Kidney tubule cell (primary cell): ENCODE measurements at places on chromosomes 12 and 14.

DNA sequence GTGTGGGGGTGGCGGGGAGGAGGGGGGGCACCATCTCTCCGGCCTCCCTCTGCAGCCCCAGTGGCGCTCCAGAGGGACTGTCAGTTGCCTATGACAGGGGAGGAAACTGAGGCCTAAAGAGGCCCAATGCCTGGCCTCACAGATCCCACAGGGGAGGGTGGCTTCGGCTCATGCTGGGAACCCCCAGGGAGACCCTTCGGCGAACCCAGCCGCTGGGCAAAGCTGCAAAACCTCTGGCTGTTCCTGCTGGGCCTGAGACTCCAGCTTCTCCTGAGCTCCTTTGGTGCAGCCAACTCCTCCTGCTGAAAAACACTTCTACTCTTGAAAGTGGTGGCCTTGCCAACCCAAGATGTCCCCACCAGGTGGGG is 170.1 kb upstream of the RTL1 start:
- no peak for DNase-seq

- DNase-seq: no peak
These were observed 166.9 kb upstream of the DCN start for GRCh38 chr12:91349476-91349875.

- DNase-seq: no peak
These were observed 6.5 kb downstream of the GLRX5 start for GRCh38 chr14:95541346-95541745.

- DNase-seq: no peak
These were observed 14.2 kb upstream of the PPP1R1A start for GRCh38 chr12:54602661-54603060.

GRCh38 chr12:20132818-20133217 is 235.5 kb upstream of the PDE3A start:
- DNase-seq: no peak

DNA sequence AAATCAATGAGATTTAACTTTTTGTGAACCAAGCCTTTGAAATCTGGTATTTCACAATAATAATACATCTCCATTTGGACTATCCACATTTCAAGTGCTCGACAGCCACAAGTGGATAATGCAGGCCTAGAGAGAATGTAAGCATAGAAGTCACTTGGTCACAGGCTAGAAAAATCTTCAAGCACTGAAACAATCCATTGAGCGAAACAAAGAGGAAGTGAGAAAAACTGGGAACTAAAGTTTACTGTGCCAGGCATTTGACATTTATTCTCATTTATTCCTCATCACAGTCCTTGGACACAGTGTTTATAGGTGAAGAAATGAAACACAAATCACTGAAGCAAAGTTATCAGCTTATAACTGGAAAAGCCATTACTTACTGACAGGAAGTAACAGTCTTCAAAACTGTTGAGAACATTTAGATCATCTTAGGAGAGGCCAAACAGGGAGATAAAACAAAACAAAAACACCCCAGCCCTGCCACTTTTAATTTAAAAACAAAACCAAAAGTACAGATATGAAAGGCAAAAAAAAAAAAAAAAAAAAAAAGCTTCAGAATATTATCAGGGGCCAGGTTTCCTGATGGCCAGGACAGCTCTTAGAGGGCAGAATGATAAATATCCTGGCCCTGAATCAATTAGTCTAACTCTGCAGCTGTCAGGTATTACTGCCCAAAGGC is 29.2 kb downstream of the GNS start:
- no peak for DNase-seq

DNA sequence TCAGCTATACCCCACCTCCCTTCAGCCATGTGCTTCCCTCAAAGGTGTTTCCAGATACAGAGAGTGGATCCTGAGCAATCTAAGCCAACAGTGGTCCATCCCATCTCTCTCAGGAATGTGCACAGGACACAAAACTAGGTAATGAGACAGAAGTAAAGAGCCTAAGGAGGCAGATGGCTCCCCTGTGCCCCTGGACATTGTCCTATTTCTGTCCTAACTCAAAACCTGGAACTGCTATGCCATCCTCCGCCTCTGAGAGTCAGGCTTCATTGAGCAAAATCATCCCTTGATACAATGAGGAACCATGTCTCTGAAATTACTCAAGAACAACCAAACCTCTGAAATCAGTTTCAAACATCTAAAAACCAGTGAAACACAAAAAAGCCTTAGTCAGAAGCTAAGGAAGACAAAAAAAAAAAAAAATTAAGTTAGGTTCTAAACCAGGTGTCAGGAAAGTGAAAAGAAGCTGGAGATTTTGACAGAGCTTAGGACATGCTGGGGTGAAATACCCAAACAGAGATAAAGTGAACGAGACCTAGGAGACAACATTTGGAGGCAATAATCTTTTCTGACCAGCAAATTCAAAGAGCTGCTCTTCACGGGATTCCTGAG is 200.3 kb upstream of the PLEKHG7 start:
- peak; percentile 54 for DNase-seq

DNA sequence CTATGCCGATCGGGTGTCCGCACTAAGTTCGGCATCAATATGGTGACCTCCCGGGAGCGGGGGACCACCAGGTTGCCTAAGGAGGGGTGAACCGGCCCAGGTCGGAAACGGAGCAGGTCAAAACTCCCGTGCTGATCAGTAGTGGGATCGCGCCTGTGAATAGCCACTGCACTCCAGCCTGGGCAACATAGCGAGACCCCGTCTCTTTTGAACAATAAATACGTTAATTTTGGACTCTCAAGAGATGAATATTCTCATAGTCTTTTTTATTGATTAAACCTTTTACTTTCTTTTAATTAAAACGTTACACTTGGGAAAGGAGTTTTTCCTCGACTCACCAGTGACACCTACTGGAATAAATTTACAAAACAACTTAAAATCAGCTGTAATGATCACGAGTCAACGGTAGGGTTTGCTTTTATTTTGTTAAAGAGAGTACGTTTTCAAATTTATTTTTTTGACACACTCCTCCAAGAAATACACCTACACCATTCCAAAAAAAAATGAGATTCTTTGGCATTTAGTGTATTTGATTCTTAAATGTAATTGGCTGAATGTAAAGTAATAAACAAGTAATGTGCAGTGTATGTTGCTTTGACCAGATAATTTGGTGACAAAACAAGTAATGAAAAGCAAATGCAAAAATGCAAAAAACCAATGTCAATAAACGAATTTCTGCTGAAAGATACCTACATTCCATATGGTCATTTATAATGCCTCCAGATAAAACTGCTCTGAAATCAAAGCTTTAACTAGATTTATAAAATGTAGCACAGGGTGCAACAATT is 687 bp upstream of the RPS29 start:
- peak; percentile 88 for DNase-seq

- no peak for DNase-seq
These were observed 23.4 kb downstream of the HNRNPC start for GRCh38 chr14:21245813-21246212.

DNA sequence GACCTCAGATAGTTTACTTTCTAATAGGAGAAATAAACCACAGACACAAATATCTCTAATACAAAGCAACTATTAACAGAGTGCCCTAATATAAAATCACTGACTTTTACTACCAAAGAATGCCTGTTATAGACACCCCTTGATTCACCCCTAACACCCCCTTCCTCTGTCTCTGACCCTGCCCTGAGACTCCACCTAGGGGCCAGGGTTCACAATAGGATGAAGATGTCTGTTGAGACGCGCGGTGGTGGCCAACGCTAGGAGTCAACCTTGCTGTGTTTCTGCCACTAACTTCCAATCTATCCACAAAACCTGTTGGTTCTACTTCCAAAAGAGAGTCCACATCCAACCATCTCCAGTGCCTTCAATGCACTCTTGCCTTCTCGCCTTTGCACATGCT is 10.9 kb upstream of the TC2N start:
- DNase-seq: no peak

DNA sequence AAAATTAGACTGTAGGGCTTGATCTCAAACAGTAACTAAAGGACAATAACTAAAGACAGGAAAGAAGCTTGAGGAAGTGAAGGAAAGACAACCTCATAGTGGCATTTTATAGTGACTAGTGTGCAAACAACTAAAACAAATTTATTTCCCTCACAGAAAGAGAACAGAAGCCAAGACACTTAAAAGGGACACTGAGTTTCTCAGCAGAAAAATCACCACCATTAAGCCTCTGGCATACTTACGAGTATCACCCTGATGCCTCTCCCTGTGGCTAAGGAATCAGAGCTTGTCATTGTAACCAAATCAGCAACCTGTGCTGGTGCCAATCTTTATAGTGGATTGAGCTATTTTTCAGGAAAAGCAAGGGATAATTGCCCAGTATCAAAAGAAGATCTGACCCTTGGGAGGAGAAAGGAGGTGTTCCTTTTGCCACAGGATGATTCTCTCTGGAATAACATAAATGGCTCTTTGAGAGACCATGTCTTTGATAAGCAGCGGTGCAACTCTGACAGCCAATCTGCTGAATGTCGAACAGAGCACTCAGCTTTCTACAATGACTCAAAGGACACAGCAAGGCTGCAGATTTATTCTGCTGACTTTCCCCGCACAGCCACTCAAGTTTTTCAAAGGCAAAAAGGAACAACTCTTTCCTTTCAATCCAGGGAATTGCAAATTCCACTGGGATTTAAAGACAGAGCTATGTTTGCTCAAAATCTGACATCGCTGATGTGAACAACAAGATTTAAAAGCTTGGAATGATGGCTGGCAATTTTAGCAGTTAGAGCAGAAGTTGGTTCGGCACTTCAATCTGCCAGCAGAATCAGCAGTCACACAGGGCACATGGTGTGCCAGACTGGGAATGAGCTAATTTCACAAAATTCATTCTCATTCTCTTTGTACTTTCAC is 34.6 kb downstream of the ATF7 start:
- no peak for DNase-seq

- peak; percentile 59 for DNase-seq
These were observed 1072.8 kb upstream of the TMEM132C start for GRCh38 chr12:127194176-127194575.

GRCh38 chr12:104957719-104958000 is 430 bp downstream of the SLC41A2 start:
- peak; percentile 39 for DNase-seq

DNA sequence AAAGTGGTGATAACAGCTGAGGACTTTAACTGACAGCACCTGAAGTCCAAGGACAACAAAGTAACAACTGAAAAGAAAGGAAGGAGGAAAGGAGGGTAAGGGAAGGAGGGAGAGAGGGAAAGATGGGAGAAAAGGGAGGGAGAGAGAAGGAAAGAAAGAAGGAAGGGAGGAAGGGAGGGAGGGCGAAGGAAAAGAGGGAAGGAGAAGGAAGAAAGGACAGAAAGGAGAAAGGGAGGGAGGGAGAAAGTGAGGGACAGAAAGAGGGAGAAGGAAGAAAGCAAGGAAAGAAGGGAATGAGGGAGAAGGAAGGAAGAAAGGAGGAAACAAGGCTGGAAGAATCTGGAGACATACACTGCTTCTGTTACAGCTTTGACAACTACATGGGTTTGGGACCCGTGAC is 494.4 kb downstream of the FUT8 start:
- no peak for DNase-seq

DNA sequence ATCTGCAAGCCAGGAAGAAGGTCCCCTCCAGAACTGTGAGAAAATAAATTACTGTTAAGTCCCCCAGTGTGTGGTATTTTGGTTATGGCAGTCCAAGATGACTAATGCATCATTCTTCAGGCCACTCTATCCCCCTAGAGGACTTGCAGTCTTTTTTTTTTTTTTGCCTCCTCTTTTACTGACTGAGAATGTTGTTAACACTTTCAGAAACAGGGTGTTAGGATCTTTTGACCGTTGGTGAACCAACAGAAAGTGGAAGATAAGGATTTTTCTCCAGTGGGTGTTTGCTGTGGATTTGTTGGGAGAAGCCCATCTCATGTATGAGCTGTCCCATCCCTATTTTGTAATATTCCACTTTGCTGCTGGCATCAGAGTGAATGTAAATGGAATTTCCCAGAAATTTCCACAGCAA is 37.8 kb downstream of the MARK3 start:
- peak; percentile 33 for DNase-seq

DNA sequence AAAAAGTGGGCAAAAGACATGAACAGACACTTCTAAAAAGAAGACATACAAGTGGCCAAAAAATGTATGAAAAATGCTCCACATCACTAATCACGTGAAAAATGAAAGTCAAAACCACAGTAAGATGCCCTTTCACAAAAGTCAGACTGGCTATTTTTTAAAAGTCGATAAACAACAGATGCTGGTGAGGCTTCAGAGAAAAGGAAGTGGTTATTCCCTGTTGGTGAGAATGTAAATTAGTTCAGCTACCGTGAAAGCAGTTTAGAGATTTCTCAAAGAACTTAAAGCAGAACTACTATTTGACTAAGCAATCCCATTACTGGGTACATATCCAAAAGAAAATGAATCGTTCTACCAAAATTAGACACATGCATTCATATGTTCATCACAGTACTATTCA is 237.0 kb downstream of the KIF21A start:
- no peak for DNase-seq

DNA sequence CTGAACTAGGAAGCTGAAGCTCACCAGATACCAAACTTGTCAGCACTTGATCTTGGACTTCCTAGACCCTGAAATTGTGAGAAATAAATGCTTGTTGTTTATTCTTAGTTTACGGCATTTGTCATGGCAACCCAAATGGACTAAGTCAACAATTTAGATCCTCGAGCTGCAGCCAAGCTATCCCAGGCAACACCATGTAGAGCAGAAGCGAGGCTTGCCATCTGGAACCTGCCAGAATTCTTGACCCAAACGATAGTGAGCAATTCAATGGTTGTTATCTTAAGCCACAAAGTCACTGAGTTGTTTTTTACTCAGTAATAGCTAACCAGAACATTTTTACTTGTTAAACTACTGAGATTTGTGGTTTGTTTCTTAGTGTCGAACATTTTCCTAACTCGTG is 458.5 kb upstream of the FLRT2 start:
- peak; percentile 16 for DNase-seq

GRCh38 chr12:45336331-45336730 is 120.4 kb downstream of the ANO6 start:
- peak; percentile 80 for DNase-seq

DNA sequence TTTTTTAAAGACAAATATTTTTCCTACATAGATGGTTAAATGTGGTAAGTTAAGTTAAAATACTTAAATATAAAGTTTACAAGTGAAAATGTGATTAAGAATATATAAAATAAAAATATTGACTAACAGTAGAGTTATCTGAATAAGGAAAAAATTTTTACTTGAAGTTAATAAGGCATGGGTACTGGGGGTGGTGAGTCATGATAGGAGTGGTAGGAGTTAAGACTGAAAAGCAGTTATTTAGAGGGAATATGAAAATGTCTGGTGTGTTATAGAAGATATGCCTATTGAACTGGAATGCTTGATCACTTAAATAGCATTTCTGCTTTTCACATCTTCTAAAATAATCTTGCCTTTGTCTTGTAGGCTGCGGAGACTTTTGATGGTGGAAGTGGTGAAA is 68.7 kb downstream of the CCDC91 start:
- DNase-seq: no peak

DNA sequence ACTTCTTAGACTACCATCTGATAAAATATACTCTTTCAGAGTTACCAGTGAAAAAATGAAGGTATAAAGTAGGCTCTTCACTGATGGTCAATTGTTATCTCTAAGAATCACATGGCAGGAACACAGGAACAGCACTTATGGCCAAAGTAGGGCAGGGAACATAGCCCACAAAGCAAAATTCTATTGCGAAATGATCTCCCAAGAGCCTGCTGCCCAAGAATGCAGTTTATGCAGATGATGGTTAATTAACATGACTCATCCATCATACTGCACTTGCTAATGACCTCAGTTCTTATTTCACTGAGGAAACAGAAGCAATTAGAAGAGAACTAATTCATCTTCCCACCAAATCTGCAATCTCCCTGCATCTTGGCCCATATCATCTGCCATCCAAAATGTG is 133.8 kb downstream of the SLC2A13 start:
- no peak for DNase-seq
